ENCODE measurements at places on chromosomes 6 and 20.
A peak's percentile ranks its signal among the peaks of the same experiment; 100 is the strongest.

DNA sequence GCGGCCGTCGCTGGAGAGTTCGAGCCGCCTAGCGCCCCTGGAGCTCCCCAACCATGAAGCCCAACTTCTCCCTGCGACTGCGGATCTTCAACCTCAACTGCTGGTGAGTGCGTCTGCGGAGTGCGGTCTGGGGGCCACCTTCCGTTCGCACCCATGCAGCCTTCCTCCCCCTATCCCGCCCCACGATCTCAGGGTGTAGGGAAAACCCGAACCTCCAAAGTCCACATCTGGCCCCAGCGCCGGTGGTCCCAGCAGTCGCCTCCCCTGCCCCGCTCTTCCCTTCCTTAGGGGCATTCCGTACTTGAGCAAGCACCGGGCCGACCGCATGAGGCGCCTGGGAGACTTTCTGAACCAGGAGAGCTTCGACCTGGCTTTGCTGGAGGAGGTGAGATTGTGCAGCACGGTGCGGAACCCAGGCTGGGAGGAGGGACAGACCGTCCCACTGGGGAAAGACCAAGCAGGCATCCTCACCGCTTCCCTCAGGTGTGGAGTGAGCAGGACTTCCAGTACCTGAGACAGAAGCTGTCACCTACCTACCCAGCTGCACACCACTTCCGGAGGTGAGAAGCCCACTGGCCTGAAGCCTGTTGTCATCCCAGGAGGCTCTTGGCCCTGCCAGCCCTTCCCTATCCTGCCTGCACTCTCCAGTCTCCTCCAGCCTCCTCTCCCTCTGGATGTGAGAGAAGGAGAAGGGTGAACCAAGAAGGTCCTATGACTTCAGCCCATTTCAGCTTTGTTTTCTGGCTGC is 719 bp downstream of the SMPD2 start:
- H3K4me1 ChIP-seq = peaks cover 34% of the 10 kb centered on the region
- peak overlapping the region; percentile 78 for H3K4me3 ChIP-seq
- peak overlapping the region; percentile 27 for H3K27ac ChIP-seq
- no peaks in the 10 kb centered on the region for H3K36me3 ChIP-seq

GRCh38 chr20:10423735-10424134 is 10.3 kb downstream of the MKKS start:
- H3K4me3 ChIP-seq = no peak overlapping the region
- no peaks in the 10 kb centered on the region for H3K36me3 ChIP-seq
- no peaks in the 10 kb centered on the region for H3K4me1 ChIP-seq
- ATAC-seq = no peak
- H3K27me3 ChIP-seq = no peaks in the 10 kb centered on the region

- no peaks in the 10 kb centered on the region for H3K4me1 ChIP-seq
- H3K36me3 ChIP-seq = no peaks in the 10 kb centered on the region
- H3K27me3 ChIP-seq = no peaks in the 10 kb centered on the region
- ATAC-seq = no peak
- no peak overlapping the region for H3K4me3 ChIP-seq
These were observed 78.1 kb downstream of the LRFN2 start for GRCh38 chr6:40509086-40509485.

GRCh38 chr6:95629551-95629950 is 52.2 kb downstream of the MANEA start:
- no peak overlapping the region for H3K27ac ChIP-seq
- no peak for ATAC-seq
- no peaks in the 10 kb centered on the region for H3K27me3 ChIP-seq
- no peaks in the 10 kb centered on the region for H3K4me1 ChIP-seq
- no peaks in the 10 kb centered on the region for H3K36me3 ChIP-seq

DNA sequence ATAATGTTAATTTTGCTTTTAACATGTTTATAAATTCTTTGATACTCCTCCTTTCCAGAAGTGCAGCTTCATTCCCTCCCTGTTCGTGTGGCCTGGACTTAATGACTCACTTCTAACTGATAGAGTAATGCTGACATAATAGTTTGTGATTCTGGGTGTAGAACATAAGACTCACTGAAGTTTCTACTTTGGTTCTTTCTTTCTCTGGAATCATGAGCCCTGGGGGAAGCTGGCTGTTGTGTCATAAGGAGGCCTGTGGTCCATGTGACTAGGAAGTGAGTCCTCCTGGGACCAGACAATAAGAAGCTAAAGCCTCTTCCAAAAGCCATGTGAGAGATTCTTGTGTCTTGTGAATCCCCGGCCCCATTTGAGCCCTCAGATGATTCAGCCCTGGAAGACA is 30.5 kb upstream of the HLA-G start:
- peaks cover 64% of the 10 kb centered on the region for H3K27me3 ChIP-seq
- H3K4me3 ChIP-seq = no peak overlapping the region
- H3K4me1 ChIP-seq = peaks cover 11% of the 10 kb centered on the region
- ATAC-seq = no peak

- no peak for ATAC-seq
- H3K27me3 ChIP-seq = peaks cover 99% of the 10 kb centered on the region
- no peaks in the 10 kb centered on the region for H3K4me1 ChIP-seq
- no peak overlapping the region for H3K27ac ChIP-seq
These were observed 17.5 kb downstream of the KCNQ2 start for GRCh38 chr20:63454731-63455567.

- no peaks in the 10 kb centered on the region for H3K27me3 ChIP-seq
- H3K4me1 ChIP-seq = no peaks in the 10 kb centered on the region
- no peak overlapping the region for H3K27ac ChIP-seq
- no peak overlapping the region for H3K4me3 ChIP-seq
These were observed 84.2 kb downstream of the UST start for GRCh38 chr6:148831064-148831463.

GRCh38 chr6:37175332-37176267 is 5.6 kb downstream of the PIM1 start:
- H3K27ac ChIP-seq = no peak overlapping the region
- no peaks in the 10 kb centered on the region for H3K27me3 ChIP-seq
- peaks cover 48% of the 10 kb centered on the region for H3K4me1 ChIP-seq
- H3K4me3 ChIP-seq = no peak overlapping the region

DNA sequence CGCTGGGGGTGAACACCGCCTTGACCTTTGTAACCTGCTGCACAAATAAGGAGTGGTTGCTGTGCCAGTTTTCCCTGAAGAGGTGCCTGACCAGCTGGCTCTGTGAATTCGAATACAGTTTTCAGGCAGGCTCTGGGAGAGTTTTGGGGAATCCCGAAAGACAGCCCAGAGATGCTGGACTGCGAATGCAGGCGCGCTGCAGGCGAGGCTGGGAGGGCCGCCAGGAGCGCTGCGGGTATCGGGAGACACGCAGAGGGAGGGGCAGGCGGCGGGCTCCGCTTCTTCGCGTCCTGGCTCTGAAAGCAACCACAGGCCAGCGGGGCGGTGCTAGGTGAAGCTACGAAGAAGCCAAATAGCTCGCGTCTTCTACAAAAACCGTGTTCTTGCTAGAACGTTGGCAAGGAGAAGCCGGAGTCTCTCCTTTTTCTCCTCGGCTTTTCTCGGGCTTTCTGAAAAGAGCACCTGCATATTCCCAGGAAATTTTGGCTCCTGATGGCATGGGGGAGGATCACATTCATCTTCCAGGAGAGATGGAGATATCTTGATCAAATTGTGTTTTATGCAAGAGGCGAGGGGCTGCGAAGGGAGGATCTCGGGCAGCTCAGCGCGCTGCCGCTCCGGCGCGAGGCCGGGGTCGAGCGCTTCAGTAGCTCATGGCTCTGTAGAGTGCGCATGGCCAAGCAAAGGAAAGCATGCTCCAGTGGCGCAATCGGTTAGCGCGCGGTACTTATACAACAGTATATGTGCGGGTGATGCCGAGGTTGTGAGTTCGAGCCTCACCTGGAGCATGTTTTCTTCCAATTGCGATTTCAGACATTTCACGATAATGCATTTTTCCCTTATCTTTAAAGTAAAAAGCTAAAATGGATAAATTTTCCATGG is 158.1 kb upstream of the ZNF184 start:
- no peak for ATAC-seq
- peak overlapping the region; percentile 22 for H3K4me3 ChIP-seq
- peaks cover 11% of the 10 kb centered on the region for H3K4me1 ChIP-seq
- H3K27me3 ChIP-seq = peaks cover 92% of the 10 kb centered on the region
- no peak overlapping the region for H3K27ac ChIP-seq
- H3K36me3 ChIP-seq = no peaks in the 10 kb centered on the region

- peaks cover 14% of the 10 kb centered on the region for H3K36me3 ChIP-seq
- H3K27me3 ChIP-seq = no peaks in the 10 kb centered on the region
- peaks cover 6% of the 10 kb centered on the region for H3K4me1 ChIP-seq
- no peak overlapping the region for H3K27ac ChIP-seq
- ATAC-seq = no peak
These were observed 418.6 kb downstream of the CDKAL1 start for GRCh38 chr6:20952699-20953474.

- H3K27me3 ChIP-seq = no peaks in the 10 kb centered on the region
- no peak overlapping the region for H3K27ac ChIP-seq
- no peaks in the 10 kb centered on the region for H3K4me1 ChIP-seq
- peaks cover 90% of the 10 kb centered on the region for H3K36me3 ChIP-seq
- no peak for ATAC-seq
These were observed 87.3 kb downstream of the FAM120B start for GRCh38 chr6:170393807-170394399.

DNA sequence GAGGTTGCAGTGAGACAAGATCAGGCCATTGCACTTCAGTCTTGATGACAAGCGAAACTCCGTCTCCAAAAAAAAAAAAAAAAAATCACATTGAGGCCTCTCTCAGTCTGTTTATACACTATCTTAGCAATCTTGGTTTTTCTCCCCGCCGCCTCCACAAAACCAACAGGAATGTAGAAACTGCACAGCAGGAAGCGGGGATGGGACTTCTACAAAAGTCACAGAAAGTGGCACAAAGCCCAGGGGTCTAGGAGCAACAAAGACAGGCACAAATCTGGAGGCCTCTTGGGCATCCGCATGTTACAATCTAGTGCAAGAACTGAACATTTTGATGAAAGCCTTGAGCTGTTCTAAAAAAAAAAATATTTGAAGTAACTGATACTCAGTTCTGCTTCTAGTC is 48.6 kb downstream of the KDM1B start:
- peaks cover 60% of the 10 kb centered on the region for H3K36me3 ChIP-seq
- no peak overlapping the region for H3K4me3 ChIP-seq
- no peak for ATAC-seq
- no peaks in the 10 kb centered on the region for H3K27me3 ChIP-seq
- peaks cover 4% of the 10 kb centered on the region for H3K4me1 ChIP-seq
- H3K27ac ChIP-seq = no peak overlapping the region

GRCh38 chr6:33008944-33009861 is at the start of gene HLA-DOA:
TSS of gene HLA-DOA (minus strand) at chr6:33009591.
- ATAC-seq = no peak
- peak within 1 kb of the TSS; percentile 36 for H3K4me3 ChIP-seq
- peaks cover 76% of the 10 kb centered on the region for H3K27me3 ChIP-seq
- no peaks in the 10 kb centered on the region for H3K4me1 ChIP-seq

DNA sequence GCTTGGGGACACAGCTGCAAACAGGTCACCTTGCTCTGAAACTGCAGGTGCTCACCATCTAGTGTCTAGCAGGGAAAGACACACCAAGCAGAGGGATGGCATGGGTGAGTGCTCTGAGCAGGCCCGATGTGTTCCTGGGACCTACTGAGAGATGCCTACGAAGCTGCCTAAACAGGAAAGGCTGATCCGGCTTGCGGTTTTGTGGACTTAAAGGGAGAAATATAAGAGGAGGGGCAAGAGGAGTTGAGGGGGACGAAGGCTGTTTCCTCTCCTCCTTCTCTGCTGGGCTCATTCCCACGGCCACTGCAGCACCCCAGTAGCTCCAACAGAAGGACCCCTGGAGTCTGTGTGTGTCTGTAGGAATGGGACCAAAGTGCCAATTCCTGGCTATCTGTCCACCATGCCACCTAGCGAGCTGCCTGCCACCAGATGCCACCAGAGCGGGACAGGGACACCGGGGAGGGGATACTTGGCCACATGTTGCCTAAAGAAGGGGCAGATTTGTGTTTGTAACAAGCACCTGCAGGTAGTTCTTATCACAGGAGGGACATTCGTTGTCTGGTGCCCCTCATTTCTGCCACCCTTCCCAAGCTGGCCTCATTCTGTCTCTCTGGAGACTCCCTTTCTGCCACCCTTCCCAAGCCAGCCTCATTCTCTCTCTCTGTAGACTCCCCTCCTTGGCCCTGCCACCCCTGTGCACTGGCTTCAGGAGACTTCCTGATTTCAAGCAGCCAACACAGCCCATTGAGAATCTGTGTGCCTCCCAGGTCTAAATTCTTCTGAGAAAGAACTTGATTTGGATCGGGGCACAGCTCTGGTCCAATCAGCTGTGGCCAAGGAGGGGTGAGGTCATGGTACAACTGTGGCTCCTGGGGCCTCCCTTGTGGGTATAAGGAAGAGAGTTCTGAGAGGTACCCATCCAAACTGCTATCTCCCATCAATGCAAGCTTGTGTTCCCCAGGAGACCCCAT is 221.8 kb downstream of the ANKRD60 start:
- no peak overlapping the region for H3K27ac ChIP-seq
- no peak for ATAC-seq
- no peak overlapping the region for H3K4me3 ChIP-seq
- H3K27me3 ChIP-seq = peaks cover 10% of the 10 kb centered on the region

- peaks cover 23% of the 10 kb centered on the region for H3K4me1 ChIP-seq
- H3K27ac ChIP-seq = no peak overlapping the region
- ATAC-seq = no peak
These were observed 102.0 kb downstream of the POPDC3 start for GRCh38 chr6:105077596-105078385.

DNA sequence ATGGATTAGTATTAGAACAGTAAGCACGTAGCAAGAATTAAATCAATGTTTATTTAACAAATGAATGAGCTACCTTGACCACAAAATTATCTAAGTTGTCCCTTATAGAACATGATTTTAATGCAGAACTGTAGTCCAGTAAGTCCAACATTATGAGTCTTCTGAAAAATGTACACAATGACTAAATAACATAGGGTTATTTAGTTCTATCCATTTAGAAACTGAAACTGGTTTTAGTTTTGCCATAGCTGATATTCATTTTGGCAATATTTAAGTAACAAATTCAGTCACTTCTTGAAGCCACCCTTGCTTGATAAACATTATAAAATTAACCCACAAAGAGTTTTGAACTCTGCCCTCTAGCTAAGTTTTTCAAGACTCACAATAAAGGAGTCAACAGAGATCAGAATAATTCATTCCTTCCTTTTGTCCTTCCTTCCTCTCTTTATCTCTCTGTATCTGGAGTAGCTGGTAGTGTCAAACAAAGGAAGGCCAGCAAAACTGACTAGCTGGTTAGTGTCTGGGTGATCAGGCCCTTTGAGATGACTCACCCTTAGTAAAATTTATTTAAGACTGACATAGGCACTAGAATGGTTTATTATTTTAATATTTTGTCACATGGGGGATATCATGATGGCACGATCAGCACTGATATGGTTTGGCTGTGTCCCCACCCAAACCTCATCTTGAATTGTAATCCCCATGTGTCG is 115.1 kb downstream of the BTBD9 start:
- H3K27ac ChIP-seq = no peak overlapping the region
- H3K4me1 ChIP-seq = peaks cover 11% of the 10 kb centered on the region
- no peaks in the 10 kb centered on the region for H3K36me3 ChIP-seq
- H3K27me3 ChIP-seq = no peaks in the 10 kb centered on the region
- ATAC-seq = no peak

DNA sequence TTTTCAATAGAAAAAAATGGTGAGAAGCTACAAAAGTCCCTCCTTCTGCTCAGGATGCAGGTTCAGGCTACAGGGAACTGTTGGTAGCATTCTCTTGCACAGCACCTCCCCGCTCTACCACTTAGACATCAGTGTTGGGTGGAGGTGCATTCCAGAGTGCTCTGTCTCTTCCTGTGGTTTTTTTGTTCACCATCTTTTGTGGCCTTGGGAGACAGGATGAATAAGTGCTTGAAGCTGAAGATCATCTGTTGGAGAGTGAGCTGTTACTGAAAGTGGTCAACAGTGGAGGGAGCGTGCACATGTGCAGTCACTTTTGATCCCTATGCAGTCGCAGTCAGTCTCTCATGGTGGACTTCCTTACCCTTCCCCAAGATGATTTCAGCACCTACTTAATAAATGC is 16.6 kb upstream of the BTBD3 start:
- H3K27ac ChIP-seq = no peak overlapping the region
- no peak overlapping the region for H3K4me3 ChIP-seq
- H3K27me3 ChIP-seq = no peaks in the 10 kb centered on the region
- ATAC-seq = no peak
- no peaks in the 10 kb centered on the region for H3K36me3 ChIP-seq
